Stomach (tissue), 19 donors: ENCODE measurements at places on chromosomes 2 and 18. TPM values are rescaled to one million over a fixed set of nuclear protein-coding genes. Genes with fewer than 3 reads are reported as not detected.

Gene TWIST2
- 5.3 TPM for total RNA-seq

Gene NIFK
- total RNA-seq = 25.7 TPM

Gene C2orf66
- total RNA-seq = not detected

Gene MAP3K19
- total RNA-seq = not detected

Gene C2orf78
- total RNA-seq = not detected

Gene IL36A
- total RNA-seq = not detected

Gene UGT1A10
- total RNA-seq = 32.7 TPM

Gene SERPINB4
- total RNA-seq = not detected

Gene SMAD7
- total RNA-seq = 123 TPM

Gene CCDC85A
- total RNA-seq = 3.2 TPM

Gene ZSWIM2
- not detected for total RNA-seq
